ENCODE measurements at places on chromosomes 1 and 21.

GRCh38 chr1:204578867-204579664, 62.9 kb downstream of the MDM4 start:
- peak; percentile 36 for DNase-seq

GRCh38 chr1:238153253-238153652, 262.5 kb upstream of the ZP4 start:
- DNase-seq = no peak

- DNase-seq = no peak
Measured at GRCh38 chr21:26060335-26061115, 110.0 kb downstream of the APP start.

- DNase-seq = no peak
Measured at GRCh38 chr1:154938604-154939399, 2.3 kb upstream of the PMVK start.

DNA sequence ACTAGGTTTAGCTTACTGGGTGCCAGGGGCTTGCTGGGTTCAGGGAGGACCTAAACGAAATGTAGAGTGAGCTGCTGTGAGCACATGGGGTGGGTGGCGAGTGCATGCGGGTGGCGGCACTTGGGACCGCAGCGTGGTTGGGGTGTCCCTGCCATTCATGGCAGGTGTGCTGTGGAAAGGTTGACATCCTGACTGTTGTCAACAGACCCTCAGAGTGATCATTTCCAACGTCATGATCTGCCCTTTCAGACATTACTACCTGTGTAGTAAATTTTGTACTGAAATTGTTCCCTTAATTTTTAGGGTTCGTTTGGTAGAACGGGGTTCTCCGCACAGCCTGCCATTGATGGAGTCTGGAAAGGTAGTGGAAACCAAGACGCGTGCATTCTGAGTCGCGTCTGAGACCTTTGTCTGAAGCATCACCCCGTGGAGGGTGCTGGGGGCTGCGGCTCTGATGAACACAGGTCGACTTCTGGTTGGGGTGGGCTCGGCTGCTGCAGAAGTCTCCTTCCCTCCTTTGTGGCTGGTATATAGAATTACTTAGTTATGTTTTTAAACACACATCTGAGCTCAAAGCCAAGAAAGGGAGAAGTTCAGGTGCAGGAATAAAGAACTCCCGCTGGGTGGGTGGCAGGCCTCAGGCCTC, 43.3 kb downstream of the S100B start:
- no peak for DNase-seq

GRCh38 chr1:3923378-3924185, 23.5 kb upstream of the C1orf174 start:
- no peak for DNase-seq

GRCh38 chr1:109020693-109021257, 21.1 kb downstream of the WDR47 start:
- DNase-seq = no peak

DNA sequence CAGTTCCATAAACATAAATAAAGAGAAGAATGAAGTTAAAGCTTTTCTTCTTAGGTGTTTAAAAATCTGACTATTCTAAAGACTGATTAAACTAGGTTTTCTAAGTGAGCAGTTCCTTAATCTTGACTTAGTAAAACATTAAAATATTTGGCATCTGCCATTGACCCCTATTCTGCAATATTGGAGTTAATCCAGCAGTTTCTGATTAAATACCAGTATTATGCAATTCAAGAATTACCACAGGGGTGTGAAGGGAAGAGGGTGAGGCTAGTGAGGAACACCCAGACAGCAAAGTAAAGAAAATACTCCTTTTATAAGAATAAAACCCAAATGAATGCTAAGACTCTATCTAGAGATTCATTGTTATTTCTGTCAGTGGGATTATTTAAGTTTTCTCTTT, 40.9 kb downstream of the CLIC4 start:
- no peak for DNase-seq

- no peak for DNase-seq
Measured at GRCh38 chr1:119006406-119007279, 18.5 kb upstream of the TBX15 start.

GRCh38 chr1:145884675-145885074, 991 bp downstream of the ANKRD35 start:
- no peak for DNase-seq

DNA sequence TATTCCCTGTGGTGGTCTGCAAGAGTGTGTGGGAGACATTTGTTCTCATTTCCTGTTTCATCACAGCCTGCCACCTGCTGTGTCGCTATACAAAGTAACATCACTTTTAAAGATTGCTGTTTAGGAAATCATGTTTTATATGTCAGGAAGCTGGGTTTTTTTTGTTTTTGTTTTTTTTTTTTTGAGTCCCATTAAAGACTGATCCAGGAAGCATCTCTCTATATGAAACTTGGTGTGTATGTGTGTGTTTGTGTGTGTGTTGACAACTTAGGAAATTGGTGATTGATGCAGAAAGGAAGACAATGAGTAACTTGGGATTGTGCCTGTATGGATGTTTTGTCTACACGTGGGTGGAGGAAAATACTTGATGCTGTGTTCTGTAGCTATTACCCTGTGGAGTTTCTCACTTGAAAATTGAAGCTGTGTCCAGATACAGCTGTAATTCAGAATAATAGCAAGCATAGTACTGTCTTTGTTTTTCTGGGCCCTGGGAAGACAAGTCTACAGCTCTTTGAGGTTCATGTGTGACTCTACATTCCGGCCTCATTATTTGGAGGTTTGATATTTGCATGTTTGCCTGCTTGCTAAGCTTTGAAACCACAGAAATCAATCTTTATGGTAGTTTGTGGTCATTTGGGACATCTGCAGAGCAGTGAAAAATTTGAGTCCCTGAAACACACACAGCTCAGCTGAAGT, 47.9 kb downstream of the LAMC1 start:
- DNase-seq = no peak

DNA sequence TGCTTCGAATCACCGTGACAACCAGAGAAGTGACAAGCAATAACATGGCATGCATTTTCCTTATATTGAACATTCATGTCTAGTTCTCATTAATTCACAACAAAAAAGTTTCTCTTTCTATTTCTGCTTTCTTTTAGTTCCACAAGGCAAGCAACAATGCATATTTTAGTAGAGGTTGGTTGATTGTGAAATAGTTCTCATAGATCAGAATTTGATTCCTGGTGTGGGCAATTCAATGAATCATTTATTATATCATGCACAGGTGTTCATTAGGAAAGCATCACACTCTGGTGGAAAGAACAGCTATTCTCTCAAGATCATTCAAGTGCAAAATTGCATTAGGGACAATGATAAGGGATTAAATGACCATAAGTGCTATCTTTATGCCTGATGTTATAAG, 980.9 kb downstream of the BRINP3 start:
- DNase-seq = no peak

- DNase-seq = no peak
Measured at GRCh38 chr1:156923670-156924477, 3.4 kb downstream of the LRRC71 start.

GRCh38 chr1:114296413-114296812, 142.7 kb upstream of the SYT6 start:
- DNase-seq = no peak

- DNase-seq = no peak
Measured at GRCh38 chr1:67333603-67334002, 25.9 kb downstream of the IL12RB2 start.

DNA sequence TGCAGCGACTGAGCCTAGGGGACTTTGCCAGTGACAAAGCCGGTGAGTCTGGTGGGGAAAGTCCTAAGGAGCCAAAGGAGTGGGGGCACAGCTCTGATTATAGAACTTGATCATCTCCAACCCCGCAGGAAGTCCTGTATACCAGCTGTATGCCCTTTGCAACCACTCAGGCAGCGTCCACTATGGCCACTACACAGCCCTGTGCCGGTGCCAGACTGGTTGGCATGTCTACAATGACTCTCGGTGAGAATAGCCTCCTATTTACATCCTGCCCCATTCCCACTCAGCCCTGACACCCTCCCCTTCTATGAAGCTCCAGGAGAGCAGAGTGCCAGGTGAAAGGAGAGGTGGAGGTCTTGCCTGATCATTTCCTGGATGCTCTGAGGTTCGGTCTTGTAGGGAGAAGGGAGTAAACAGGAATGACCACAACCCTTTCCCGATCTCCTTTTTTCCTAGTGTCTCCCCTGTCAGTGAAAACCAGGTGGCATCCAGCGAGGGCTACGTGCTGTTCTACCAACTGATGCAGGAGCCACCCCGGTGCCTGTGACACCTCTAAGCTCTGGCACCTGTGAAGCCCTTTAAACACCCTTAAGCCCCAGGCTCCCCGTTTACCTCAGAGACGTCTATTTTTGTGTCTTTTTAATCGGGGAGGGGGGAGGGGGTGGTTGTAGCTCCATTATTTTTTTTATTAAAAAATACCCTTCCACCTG, 1.2 kb upstream of the PPOX start:
- DNase-seq = no peak

- no peak for DNase-seq
Measured at GRCh38 chr21:32779983-32780382, 8.4 kb upstream of the PAXBP1 start.
